Activated CD8-positive, alpha-beta T cell treated with anti-CD3 and anti-CD28 coated beads for 36 hours (primary cell): ENCODE measurements at places on chromosomes 11 and 22. TPM values are rescaled to one million over a fixed set of nuclear protein-coding genes. Genes with fewer than 3 reads are reported as not detected.

The VEGFB gene
- 104 TPM for total RNA-seq

The CCDC87 gene
- total RNA-seq: 0.27 TPM

The CRYBA4 gene
- total RNA-seq: not detected

The TRIM44 gene
- 40.1 TPM for total RNA-seq

The ADAMTS8 gene
- total RNA-seq: not detected

The APOBEC3C gene
- 82.2 TPM for total RNA-seq

The MAJIN gene
- total RNA-seq: not detected

The GRK3 gene
- total RNA-seq: 26.7 TPM

- peak overlapping the region; percentile 96 for H3K27ac ChIP-seq
- no peaks in the 10 kb centered on the region for H3K27me3 ChIP-seq
- DNase-seq: peak; percentile 91
- H3K4me1 ChIP-seq: peaks cover 44% of the 10 kb centered on the region
Measured at GRCh38 chr11:128522943-128523518, 64.3 kb downstream of the ETS1 start.

- no peak overlapping the region for H3K27ac ChIP-seq
- peak; percentile 53 for DNase-seq
- H3K36me3 ChIP-seq: no peaks in the 10 kb centered on the region
- peaks cover 27% of the 10 kb centered on the region for H3K27me3 ChIP-seq
- H3K4me1 ChIP-seq: no peaks in the 10 kb centered on the region
- no peak overlapping the region for H3K4me3 ChIP-seq
Measured at GRCh38 chr11:33542921-33543320, 157.7 kb downstream of the C11orf91 start.

DNA sequence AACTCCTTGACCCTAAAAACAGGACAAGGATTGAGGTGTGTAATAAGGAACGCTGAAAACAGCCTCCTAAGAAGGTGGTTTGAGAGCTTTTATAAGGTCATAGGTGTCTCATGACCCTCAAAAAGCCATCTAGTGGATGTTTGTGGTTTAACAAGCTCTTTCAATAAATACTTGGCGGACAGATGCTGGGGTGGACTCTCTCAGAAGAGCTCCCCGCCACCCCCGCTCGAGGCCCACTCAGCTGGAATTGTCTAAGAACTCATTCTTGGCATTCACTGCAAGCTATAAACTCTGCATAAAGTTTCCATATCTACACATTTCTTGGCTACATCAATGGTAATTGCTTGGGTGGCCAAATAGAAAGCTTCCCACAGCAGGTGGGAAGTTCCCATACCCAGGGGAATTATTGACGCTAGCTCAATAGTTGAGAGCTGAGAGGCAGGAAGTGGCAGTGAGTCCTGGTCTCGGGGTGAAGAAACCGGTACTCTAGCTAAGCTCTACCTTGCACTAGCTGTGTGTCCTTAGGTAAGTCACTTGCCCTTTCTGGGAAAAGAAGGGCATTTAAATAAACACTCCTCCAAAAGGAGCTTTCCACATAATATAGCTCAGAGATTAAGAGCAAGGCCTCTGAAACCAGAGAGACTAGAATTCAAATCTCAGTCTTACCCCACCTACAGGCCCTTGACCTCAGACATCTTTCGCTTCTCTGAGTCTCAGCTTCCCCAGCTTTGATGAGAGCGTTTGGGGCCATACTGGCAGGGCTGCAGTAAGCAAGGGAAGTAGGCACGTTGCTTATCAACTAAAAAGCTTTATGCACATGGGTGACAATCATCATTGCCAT, 6.4 kb downstream of the MS4A15 start:
- H3K27ac ChIP-seq: no peak overlapping the region
- H3K27me3 ChIP-seq: peaks cover 27% of the 10 kb centered on the region
- H3K36me3 ChIP-seq: no peaks in the 10 kb centered on the region
- no peak for DNase-seq

- no peaks in the 10 kb centered on the region for H3K27me3 ChIP-seq
- no peak for DNase-seq
- H3K4me1 ChIP-seq: no peaks in the 10 kb centered on the region
- H3K27ac ChIP-seq: no peak overlapping the region
- H3K36me3 ChIP-seq: no peaks in the 10 kb centered on the region
Measured at GRCh38 chr11:124886978-124887666, 10.5 kb downstream of the ROBO4 start.

- H3K36me3 ChIP-seq: no peaks in the 10 kb centered on the region
- DNase-seq: no peak
Measured at GRCh38 chr11:8719211-8719649, 36.6 kb downstream of the RPL27A start.

DNA sequence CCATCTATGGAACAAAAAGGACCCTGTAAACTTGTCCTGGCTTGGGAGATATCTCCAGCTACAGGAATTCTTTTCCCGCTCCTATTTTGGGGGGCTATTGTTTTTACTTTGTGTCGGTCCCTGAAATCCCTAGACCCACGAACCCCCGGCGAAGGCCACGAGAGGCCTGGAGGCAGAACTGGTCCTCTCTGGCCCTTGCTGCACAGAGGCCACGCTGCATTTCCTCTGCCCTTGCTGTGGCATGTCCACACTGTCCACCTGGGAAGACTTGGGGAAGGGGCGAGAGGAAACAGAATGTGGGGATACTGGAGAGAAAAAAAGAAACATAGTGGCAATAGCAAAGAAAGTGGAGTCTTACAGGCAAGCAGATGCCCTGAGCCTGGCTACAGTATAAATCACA, 2.3 kb upstream of the ANO1 start:
- H3K36me3 ChIP-seq: no peaks in the 10 kb centered on the region
- peaks cover 7% of the 10 kb centered on the region for H3K4me1 ChIP-seq
- no peak overlapping the region for H3K4me3 ChIP-seq

DNA sequence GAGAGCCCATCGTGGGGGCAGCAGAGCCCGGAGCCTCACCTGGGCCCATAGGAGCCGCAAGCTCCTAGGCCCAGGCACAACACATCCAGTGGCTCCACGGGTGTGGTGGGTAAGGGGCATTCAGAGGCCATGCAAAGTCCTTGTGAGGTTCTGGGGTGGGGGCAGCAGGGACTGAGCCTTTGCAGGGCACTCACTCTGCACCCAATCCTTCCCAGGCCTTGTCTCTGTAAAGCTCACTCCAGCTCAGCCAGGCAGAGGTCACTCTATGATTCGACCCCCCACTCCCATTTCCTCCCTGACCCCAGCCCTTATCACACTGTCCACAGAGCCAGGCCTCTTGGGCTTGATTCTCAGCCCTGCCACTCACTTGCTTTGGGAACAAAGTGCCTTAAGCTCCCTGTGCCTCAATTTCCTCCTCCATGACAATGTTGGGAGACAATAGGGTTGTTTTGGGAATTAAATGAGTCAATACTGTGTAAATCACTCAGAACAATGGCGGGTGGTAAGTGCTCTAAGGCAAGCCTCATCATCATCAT, 46.6 kb downstream of the LRRC32 start:
- DNase-seq: no peak
- H3K27me3 ChIP-seq: peaks cover 2% of the 10 kb centered on the region
- H3K36me3 ChIP-seq: peaks cover 18% of the 10 kb centered on the region
- peaks cover 31% of the 10 kb centered on the region for H3K4me1 ChIP-seq

GRCh38 chr11:6402561-6402981, 12.3 kb downstream of the SMPD1 start:
- no peaks in the 10 kb centered on the region for H3K27me3 ChIP-seq
- H3K36me3 ChIP-seq: peaks cover 12% of the 10 kb centered on the region
- peak overlapping the region; percentile 93 for H3K27ac ChIP-seq
- DNase-seq: peak; percentile 92
- H3K4me1 ChIP-seq: peaks cover 75% of the 10 kb centered on the region

- H3K4me1 ChIP-seq: peaks cover 18% of the 10 kb centered on the region
- peak within 1 kb of the TSS; percentile 59 for H3K27ac ChIP-seq
- DNase-seq: peak; percentile 89
Measured at GRCh38 chr11:64723117-64723906, at the start of gene NRXN2. Gene NRXN2 (minus strand): TSS chr11:64723197. CDS start chr11:64713699, 9,498 bp downstream.

DNA sequence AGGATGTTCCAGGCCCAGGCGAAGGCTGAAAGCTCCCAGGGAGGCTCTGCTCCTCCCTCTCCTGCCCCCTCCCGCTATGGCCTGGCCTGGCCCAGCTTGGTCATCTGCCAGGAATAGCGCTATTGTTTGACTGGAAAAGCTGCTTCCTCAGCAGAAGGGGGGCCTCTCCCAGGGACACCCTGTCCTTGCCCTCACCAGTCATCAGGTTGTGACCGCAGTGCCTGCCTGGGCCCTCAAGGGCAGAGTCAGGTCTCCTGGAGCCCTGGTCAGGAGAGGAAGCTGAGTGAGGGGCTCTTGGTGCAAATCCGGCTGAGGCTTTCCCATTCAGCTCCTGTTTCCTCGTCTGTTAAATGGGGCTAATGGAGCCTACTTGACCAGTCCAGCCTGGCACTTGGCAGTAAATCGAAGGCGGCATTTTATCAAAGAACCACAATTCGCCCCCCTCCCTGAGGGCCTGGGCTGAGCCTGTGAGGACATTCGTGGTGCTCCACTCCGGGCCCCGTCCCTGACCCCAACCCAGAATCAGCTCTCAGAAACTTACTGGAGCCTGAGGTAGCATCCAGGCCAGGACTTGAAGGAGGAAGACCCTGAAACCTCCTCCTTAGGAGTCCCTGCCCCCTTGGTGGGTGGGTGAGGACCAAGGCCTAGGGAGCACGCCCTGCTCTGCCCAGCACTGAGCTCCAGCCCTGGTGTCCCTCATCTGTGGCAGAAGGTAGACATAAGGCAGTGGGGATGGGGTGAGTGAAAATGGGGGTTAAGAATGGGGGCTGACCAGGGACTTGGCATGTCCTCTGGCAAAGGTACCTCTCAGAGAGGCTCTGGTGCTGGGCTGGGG, 2.0 kb upstream of the CASTOR1 start:
- H3K27ac ChIP-seq: peak overlapping the region; percentile 76
- no peak overlapping the region for H3K4me3 ChIP-seq
- H3K36me3 ChIP-seq: no peaks in the 10 kb centered on the region
- H3K27me3 ChIP-seq: no peaks in the 10 kb centered on the region
- DNase-seq: no peak

GRCh38 chr11:128492903-128493569, 94.3 kb downstream of the ETS1 start:
- peaks cover 96% of the 10 kb centered on the region for H3K4me1 ChIP-seq
- H3K4me3 ChIP-seq: peak overlapping the region; percentile 42
- H3K36me3 ChIP-seq: peaks cover 90% of the 10 kb centered on the region
- no peaks in the 10 kb centered on the region for H3K27me3 ChIP-seq

- no peaks in the 10 kb centered on the region for H3K27me3 ChIP-seq
- peak overlapping the region; percentile 18 for H3K4me3 ChIP-seq
- peak; percentile 77 for DNase-seq
- H3K27ac ChIP-seq: peak overlapping the region; percentile 75
Measured at GRCh38 chr11:1772270-1773130, 8.8 kb upstream of the CTSD start.

GRCh38 chr22:20899827-20900423, 17.3 kb upstream of the CRKL start:
- no peaks in the 10 kb centered on the region for H3K36me3 ChIP-seq
- peaks cover 2% of the 10 kb centered on the region for H3K27me3 ChIP-seq
- no peak overlapping the region for H3K4me3 ChIP-seq
- H3K4me1 ChIP-seq: no peaks in the 10 kb centered on the region
- no peak for DNase-seq
- no peak overlapping the region for H3K27ac ChIP-seq

GRCh38 chr11:76158394-76159302, 47.7 kb downstream of the WNT11 start:
- no peak overlapping the region for H3K4me3 ChIP-seq
- no peaks in the 10 kb centered on the region for H3K27me3 ChIP-seq
- peaks cover 3% of the 10 kb centered on the region for H3K4me1 ChIP-seq
- H3K36me3 ChIP-seq: no peaks in the 10 kb centered on the region
- DNase-seq: no peak

GRCh38 chr11:125625225-125625629, 264 bp downstream of the CHEK1 start:
- peak overlapping the region; percentile 93 for H3K4me3 ChIP-seq
- H3K27ac ChIP-seq: peak overlapping the region; percentile 97
- peaks cover 54% of the 10 kb centered on the region for H3K36me3 ChIP-seq
- DNase-seq: no peak
- H3K4me1 ChIP-seq: peaks cover 22% of the 10 kb centered on the region
- H3K27me3 ChIP-seq: no peaks in the 10 kb centered on the region

- no peak overlapping the region for H3K4me3 ChIP-seq
- H3K36me3 ChIP-seq: no peaks in the 10 kb centered on the region
- H3K27me3 ChIP-seq: peaks cover 1% of the 10 kb centered on the region
- H3K27ac ChIP-seq: no peak overlapping the region
- H3K4me1 ChIP-seq: no peaks in the 10 kb centered on the region
Measured at GRCh38 chr11:108002476-108002875, 6.2 kb upstream of the CUL5 start.

GRCh38 chr11:66859686-66860448, 3.0 kb downstream of the LRFN4 start:
- H3K27me3 ChIP-seq: no peaks in the 10 kb centered on the region
- no peak overlapping the region for H3K27ac ChIP-seq
- DNase-seq: no peak
- peaks cover 4% of the 10 kb centered on the region for H3K36me3 ChIP-seq

DNA sequence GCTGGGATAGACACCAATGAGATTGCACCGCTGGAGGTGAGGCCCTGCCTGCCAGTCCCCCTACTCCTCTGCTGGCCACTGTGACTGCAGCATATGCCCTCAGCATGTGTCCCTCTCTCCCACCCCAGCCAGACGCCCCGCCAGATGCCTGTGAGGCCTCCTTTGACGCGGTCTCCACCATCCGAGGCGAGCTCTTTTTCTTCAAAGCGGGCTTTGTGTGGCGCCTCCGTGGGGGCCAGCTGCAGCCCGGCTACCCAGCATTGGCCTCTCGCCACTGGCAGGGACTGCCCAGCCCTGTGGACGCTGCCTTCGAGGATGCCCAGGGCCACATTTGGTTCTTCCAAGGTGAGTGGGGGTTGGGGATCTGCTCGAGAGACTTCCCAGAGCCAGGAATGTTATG, 5.7 kb upstream of the SMARCB1 start:
- H3K4me1 ChIP-seq: peaks cover 7% of the 10 kb centered on the region
- no peak overlapping the region for H3K4me3 ChIP-seq
- no peak for DNase-seq
- no peaks in the 10 kb centered on the region for H3K36me3 ChIP-seq
- no peak overlapping the region for H3K27ac ChIP-seq
